Epithelial cell of esophagus (primary cell): ENCODE measurements at places on chromosomes 16 and 17.

DNA sequence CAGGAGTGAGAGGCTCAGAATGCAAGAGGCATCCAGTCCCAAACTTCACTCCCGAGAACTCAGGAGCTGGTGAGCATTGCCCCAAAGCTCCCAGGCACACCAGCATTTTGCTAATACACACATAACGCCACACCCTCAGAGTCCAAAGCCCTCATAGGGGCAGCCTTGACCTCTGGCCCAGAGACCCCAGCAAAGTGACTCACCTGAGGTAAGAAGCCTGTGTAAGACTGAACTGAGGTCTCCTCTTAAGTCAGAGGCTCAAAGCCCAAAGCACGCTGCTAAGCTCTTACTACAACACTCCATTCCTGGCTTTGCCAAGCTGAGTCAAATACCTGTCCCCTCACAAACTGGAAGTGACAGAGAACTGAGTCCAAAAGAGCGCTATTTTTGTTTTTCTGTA is 16.4 kb downstream of the ST3GAL2 start:
- no peak for DNase-seq

DNA sequence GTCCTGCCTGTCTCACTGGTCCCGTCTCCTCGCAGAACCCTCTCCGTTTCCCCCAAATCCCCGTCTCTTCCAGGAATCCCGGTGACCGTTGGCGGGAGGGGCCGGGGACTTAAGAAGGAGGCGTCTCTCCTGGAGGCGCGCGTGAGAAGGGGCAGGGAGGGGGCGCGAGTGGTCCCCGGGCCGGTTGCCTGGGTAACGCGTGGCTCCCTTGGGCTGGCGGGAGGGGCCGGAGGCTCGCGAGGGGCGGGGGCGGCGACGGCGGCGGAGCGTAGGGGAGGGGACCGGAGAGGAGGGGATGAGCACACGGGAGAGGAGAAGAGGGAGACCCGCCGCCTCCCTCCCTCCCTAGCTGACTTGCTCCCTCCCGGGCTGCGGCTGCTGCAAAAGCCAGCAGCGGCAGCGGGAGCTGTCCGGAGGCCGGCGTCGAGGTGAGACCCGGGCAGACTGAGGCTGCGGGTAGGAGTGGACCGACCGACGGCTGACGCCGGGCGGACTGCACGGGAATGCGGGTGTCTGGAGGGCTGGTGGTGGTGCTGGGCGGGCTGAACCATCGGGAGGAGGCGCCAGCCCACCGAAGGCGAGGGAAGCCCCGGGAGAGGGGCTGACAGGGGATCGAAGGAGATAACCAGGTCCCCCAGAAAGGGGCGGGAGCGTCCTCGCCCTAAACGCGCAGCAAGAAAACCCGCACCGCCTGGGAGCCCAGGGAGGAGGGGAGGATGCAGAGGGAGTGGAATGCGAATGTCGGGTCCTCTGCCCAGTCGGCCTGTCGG is at the start of gene PRRT2:
PRRT2 (plus strand) TSS at position 298 of the 770 bp plus-strand sequence. CDS start 862 bp downstream, outside the sequence.
- DNase-seq, result no peak

DNA sequence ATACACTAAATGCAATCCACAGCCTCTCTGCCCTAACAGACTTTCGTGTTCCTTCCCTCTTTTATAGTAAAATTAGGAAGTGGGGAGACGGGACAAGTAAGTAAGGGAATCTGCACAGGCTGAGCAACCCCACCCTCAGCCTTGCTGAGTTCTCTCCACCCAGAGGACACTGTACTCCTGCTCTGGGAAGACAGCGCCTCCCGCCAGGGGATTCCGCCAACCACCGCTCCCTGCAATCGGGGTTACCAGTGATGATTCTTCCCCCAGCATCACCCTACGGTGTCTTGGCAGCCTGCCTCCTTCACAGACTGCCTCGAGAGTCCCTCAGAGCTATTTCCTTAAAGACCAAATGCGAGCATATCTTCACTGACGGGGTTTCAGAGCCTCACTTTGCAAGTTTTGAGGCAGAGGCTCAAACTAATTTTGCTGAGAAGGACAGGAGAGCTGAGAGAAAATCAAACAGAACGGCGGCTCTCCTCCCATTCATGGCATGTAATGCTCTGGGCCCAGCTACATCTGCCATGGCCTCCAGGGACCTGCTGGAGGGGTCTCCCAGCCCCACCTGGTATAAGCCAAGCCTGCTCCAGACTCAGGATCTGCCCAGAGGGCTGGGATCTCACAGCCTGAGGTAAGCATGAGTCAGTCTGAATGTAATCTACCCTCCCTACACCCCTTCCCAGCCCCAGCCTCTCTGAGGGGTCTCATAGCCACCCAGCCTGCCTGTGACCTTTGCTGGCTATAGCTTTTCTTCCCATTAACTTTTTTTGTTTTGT is 22.7 kb upstream of the ASGR2 start:
- DNase-seq, result no peak

- peak; percentile 68 for DNase-seq
Observed at GRCh38 chr17:75087558-75088453, at the start of gene SLC16A5. Gene SLC16A5, plus strand, starts transcription at chr17:75087954. Its CDS starts 5,683 bp downstream, at chr17:75093637.

GRCh38 chr17:30188211-30188939 is 47.1 kb downstream of the SLC6A4 start:
- DNase-seq, result peak; percentile 83

DNA sequence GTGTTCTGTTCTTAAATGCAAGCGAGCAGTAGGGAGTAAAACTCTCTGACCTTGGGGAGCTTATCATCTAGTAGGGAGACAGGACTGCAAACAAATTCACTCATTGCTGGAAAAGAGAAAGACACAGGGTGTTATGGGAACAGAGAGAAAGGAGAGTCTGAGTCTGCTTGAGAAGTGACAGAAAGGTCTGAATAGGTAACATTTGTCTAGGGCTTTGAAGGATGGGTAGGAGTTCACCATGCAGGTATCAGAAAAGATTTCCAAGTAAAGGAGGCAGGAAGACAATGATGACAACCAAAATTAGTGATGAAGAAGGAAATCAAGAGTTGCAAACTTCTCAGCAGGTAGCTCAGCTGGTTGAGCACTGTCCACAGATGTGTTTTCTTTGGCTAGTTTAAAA is 93.6 kb upstream of the GPR139 start:
- DNase-seq, result no peak

- peak; percentile 96 for DNase-seq
Observed at GRCh38 chr17:6567528-6568183, 11.3 kb upstream of the PITPNM3 start.

GRCh38 chr16:14562691-14563491 is 67.2 kb downstream of the PARN start:
- peak; percentile 98 for DNase-seq

GRCh38 chr17:57965521-57966160 is 10.4 kb upstream of the CUEDC1 start:
- DNase-seq, result no peak

- no peak for DNase-seq
Observed at GRCh38 chr16:69003500-69003899, 102.0 kb upstream of the HAS3 start.

DNA sequence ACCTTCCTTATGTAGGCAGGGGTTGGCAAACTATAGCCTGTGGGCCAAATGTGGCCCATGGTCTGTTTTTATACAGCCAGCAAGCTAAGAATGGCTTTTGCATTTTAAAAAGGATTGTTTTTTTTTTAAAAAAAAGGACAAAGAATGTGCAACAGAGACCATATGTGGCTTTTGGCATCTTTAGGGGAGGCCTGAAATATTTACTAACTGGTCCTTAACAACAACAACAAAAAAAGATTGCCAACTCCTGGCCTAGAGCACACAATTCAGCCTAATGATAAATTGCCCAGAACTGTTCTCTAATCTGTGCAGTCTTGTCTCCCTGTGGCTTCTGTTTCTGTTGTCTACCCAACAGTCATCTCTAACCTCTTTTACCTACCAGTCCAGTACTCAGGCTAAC is 67.1 kb downstream of the SSH2 start:
- no peak for DNase-seq

DNA sequence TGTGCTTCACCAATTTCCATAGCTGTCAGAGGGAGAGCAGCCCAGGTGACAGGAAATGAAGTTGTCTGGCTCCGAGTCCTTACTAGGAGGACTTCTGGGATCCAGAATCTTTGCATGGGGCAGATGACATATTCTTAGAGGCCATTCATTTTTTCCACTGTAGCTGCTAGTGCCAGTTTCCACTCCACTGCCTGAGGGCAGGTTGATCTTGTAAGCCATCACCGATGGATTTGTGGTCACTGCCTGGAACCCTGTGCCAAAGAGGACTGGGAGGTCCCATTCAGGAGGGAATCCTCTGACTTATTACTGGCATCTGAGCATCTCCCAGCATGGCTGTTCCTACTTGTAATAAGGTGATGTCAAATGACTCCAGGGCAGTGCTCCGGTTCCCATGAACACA is 144.1 kb upstream of the KCNJ18 start:
- DNase-seq, result no peak

DNA sequence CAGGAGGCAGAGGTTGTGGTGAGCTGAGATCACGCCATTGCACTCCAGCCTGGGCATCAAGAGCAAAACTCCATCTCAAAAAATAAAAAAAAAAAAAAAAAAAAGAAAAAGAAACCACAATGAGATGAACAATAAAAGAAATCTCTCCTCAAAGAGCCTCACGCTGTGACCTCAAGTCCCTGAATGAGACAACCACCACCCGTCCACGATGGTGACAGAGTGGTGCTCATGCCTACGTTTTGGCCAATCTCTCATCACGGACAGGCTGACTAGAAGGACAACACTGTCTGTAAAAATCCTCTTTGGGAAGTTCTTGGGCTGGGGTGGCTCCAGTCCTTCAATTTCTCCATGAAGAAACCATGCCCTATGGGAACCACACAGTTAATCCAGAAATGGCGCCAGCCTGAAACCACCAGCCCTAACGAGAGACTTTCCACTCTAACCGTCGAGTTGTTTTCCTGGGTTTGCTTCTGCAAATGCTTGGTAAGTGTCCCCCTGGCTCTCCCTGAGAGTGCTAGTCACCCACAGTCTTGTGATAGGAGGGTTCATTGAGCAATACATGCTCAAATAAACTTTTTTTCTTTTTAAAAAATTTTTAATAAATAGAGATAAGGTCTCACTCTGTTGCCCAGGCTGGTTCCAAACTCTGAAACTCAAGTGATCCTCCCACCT is 15.0 kb upstream of the PRSS27 start:
- no peak for DNase-seq

- no peak for DNase-seq
Observed at GRCh38 chr16:14606102-14606501, 24.0 kb downstream of the PARN start.

- DNase-seq, result peak; percentile 50
Observed at GRCh38 chr17:82497483-82498405, 21.8 kb upstream of the FOXK2 start.

- no peak for DNase-seq
Observed at GRCh38 chr16:70612931-70613330, 33.4 kb upstream of the IL34 start.

DNA sequence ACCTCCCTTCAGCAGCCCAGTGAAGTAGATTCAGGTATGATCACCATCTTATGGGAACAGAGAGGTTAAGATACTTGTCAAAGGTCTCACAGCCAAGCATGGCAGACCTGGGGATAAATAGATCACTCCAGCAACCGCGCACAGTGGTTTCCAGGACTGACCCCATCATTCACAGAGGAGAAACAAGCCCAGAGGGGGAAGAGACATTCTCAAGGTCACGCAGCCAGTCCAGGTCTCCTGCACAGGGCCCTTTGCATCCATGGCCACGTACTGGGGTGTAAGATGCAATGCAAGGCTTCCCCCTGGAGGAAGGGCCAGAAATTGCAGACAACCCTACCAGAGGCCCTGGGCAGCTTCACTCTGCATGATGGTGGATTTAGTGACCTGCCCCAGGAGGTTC is 19.9 kb downstream of the TLE7 start:
- DNase-seq, result peak; percentile 50

- no peak for DNase-seq
Observed at GRCh38 chr16:1057252-1057932, 15.2 kb upstream of the SSTR5 start.

GRCh38 chr16:51153577-51154031 is 2.5 kb upstream of the SALL1 start:
- no peak for DNase-seq

DNA sequence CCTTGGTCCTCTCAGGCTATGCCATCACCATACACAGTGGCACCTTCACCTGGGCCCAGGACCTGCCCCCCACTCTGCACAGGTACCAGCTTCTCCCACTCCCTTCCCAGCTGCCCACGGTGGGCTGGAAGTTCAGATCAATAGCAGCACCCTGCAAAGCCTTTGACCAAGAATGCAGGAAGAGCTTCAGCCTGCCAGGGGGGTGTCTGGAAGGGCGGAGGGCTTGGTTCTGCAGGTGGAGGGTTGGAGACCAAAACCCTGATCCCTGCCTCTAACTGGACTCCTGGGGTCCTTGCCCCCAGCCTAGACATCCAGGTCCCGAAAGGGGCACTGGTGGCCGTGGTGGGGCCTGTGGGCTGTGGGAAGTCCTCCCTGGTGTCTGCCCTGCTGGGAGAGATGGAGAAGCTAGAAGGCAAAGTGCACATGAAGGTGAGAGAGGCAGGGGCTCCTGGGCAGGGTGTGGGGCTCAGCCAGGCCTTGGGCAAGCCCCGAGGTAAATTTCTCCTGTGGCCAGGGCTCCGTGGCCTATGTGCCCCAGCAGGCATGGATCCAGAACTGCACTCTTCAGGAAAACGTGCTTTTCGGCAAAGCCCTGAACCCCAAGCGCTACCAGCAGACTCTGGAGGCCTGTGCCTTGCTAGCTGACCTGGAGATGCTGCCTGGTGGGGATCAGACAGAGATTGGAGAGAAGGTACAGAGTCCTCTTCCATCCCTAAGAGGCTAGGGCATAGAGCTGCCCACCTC is 34.3 kb downstream of the ABCC3 start:
- DNase-seq, result no peak

DNA sequence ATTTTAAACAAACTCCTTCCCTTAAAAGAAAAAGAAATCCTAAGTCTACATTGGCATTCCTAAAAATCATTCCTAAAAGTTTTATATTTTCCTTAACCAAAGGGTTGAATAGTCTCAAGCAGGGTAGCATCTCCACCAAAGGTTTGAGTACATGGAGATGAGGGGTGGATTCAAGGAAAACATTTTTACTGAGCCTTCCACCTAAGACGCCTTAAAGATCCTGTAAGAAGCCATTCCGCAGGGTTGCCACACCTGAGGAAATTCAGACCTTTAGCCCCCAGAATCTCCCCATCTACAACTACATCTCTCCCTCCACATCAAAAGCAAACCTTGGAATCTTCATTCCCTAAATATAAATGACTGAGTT is 7.7 kb upstream of the AKTIP start:
- no peak for DNase-seq

DNA sequence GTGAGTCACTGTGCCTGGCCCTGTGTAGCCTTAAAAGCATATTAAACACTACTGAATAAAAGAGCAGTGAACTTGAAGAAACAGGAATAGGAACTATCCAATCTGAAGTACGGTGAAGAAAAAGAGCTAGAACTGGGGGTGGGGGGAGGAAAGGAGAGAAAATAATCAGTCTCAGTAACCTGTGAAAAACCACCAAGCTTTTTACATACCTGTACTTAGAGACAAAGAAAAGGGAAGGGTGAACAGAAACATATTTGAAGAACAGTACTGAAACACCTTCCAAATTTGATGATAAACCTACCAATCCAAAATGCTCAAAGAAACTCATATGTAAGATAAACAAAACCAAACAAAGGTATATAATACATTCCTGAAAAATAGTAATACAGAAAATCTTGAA is 77.5 kb downstream of the USP32 start:
- DNase-seq, result no peak

GRCh38 chr17:35286120-35286781 is 43.4 kb downstream of the SLFN5 start:
- peak; percentile 9 for DNase-seq

- no peak for DNase-seq
Observed at GRCh38 chr16:77430787-77431585, 3.8 kb downstream of the ADAMTS18 start.

GRCh38 chr17:31510308-31511194 is 119.1 kb downstream of the RAB11FIP4 start:
- DNase-seq, result no peak

GRCh38 chr17:57636985-57637665 is 108.0 kb downstream of the CCDC182 start:
- DNase-seq, result peak; percentile 65

- DNase-seq, result no peak
Observed at GRCh38 chr16:66523861-66524354, 26.0 kb downstream of the TK2 start.
